Stimulated activated CD4-positive, alpha-beta T cell treated with anti-CD3 and anti-CD28 coated beads, Interleukin-15, amount 100 ng/mL, for 1 hour (primary cell): ENCODE measurements at places on chromosomes 12 and 14.

- DNase-seq: no peak
These were observed 32.1 kb downstream of the DEPDC4 start for GRCh38 chr12:100234591-100235304.

GRCh38 chr12:90970471-90970870 lies 15.5 kb upstream of the CCER1 start:
- DNase-seq: no peak

GRCh38 chr14:104826189-104826860 lies 25.4 kb downstream of the ZBTB42 start:
- DNase-seq: peak; percentile 91

DNA sequence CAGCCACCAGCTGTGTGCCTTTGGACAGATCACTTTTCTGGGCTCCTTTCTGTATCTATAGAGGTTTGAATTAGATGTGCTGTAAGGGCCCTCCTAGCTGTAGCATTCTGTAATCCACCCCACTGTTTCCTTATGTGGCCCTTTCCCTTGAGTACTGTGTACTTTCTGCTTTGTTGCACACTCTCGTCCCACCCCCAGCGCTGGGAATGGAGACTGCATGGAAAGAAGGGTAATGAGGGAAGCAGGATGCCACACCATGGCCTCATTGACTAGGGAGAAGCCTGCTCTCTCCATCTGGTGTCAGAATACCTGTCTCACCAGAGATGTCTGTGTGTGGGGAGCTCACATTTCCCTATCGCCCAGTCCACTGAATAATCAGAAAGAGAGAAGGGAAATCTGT lies 13.6 kb upstream of the GALNT16 start:
- no peak for DNase-seq

GRCh38 chr12:124774462-124775167 lies 89.0 kb downstream of the SCARB1 start:
- DNase-seq: peak; percentile 40

DNA sequence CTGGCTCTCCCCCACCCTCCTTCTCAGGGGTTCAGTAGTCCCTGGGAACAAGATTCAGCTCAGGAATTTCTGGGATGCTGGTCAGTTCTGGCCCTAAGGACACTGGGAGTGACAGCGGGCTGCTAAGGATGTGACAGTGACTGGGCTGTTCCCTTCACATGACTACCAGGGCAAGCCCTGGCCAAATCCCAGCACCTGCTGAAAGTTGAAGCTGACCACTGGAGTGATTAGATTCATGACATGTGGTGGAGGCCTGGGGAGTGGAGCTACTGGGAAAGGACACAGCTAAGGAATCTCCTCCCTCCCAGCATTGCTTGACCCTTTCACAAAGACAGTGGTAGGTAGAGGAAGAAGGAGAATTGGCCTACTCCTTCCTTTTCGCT lies 204.9 kb downstream of the DAD1 start:
- DNase-seq: no peak
